ENCODE measurements at places on chromosomes 7 and 10.

DNA sequence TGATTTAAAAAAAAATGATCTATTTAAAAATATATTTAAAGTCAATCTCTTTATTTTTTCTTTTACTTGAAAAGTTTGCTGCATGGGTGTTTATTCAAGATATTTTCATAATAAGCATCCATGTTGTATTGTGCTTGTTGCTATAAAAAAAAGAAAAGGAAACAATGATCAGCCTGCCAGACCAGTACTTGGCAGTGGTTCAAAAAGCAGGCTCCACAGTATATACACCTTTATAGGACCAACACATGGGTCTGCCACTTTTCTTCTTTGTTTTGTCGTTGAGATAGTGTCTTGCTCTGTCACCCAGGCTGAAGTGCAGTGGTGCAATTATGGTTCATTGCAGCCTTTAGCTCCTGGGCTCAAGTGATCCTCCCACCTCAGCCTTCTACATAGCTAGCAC, 228.0 kb downstream of the TWIST1 start:
- DNase-seq = no peak

DNA sequence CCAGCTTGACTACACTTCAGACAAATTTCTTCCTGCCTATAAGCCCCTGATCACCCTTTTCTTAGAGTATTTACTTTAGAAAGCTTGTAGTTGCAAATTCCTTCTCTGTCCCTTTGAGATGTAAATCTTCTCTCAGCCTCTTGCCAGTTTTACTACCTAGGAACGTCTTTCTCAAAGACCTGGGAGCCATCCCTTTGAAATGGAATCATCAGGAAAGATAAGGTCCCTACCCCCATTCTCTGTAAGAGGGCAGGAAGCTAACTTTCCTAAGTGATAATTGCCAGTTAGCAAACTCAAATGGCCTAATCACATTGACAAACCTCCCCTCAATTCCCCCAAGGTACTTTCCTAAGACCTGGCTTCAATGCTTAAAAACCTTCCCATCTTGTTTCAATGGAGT, 304.5 kb downstream of the MDFIC start:
- DNase-seq = no peak

DNA sequence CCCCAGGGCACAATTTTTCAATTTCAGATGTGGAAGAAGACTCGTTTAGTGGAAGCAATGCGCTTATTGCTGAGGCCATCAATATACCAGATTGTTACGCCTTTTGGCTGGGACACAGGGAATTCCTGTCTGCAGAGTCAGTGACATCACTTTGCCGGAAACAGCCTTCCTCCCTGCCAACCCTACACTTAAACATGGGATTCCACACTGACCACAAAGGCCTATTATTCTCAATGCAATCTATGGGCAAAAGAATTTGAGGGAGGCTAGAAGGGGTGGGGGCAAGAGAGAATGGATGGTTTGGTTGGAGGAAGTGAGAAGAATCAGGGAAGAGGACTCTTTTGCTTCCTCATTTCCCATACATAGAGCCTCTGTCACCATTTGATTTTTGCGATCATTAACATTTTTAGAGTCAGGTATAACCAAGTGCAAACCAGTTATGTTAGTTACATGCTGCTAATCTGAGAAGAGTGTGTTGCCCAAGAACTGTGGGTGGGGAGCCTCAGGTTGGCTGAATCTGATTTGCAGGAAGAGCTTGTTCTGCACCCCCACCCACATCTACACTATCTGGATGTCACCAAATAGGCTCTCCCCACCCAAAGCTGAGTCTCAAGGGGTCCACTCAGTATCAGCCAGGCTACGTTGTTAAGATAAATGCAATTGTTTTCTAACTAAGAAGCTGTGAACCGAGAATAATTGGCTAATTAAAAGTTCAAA, 58.2 kb downstream of the ENTPD1 start:
- DNase-seq = peak; percentile 80

DNA sequence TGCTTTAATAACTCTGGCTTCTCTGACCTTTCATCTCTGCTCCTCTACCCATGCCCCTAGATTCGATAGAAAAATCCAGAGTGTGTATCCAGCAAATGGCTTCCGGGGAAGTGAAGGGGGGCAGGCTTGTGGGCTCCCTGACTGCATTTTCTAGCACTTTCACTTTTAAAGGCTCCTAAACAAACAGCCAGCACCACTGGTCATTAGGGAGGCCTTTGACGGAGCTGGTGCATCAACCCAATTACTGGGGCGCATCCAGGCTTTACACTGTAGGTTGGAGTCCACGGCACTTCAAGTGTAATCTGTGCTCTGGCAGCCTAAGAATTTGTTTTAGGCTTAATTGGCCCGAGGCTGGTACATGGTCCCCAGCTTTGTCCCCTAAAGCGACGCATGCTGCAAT, 291.9 kb downstream of the GFRA1 start:
- no peak for DNase-seq

DNA sequence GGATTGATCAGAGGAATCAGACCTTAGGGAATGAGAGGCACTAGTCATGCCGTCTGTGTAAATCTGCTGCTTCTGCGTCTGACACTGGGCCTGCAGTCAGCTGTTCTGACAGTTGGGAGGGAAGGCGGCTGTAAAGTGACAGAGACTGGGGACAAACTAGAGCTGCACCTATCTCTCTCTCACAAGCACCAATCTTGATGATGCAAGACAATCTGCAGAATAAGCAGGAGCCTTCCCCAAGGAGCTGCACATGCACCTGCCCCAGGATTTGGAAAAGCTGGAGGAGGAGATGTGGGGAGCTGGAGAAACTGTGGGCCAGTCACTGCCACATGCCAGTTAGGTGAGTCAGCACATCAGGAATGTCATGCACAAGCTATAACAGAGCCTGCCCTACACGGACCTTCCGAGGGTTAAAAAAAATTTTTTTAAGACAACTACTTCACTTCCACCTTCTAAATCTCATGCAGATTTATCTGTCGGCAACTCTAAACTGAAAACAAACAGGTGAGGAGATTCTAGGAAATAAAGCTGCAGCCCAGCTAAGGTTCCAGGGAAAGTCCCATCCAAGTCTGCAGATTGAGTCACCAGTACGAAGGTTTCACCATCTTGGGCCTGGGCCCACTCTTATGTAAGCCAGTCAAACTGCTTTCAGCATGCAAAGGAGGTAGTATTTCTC, 39.2 kb downstream of the ENO4 start:
- DNase-seq = peak; percentile 76

GRCh38 chr10:17092216-17092944, 37.2 kb downstream of the CUBN start:
- no peak for DNase-seq

- peak; percentile 17 for DNase-seq
Measured at GRCh38 chr10:78331391-78331922, 297.8 kb downstream of the RPS24 start.

GRCh38 chr7:112182749-112183148, 23.4 kb downstream of the DOCK4 start:
- no peak for DNase-seq

DNA sequence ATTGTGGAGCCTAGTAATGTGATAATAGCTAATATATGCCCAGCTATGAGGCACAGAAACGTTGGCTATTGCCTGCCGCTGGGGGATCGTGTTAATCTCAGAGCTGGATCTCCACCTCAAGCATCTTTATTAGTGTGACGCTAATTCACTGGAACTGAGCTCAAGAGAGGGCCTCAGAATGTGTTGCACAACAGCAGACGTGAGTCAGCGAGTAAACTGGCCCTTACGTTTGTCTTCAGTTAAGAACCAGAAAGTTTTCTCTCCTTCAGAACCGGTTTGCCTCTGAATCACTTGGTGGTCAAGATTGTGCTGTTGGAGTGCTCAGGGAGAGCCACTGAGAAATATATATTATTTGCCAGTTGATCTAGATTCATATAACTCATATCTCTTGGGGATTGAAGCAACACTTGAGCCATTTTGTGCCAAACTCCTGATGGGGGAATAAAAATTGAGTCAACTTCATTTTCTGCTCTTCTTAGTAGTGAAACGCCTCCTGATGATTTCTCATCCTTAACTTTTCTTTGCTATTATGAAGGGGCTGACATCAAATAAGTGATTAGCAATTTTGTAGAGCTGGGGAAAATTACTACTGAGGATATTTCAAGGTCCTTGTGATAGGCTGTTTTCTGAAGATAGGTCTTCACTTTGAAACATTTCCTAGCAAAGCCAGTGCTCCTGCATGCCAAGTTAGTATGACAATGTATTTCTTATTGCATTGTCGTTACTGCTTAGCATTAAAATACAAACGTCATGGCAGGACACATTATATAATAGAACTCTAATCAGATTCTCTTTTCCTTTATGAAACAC, 22.3 kb downstream of the BZW2 start:
- DNase-seq = peak; percentile 98

DNA sequence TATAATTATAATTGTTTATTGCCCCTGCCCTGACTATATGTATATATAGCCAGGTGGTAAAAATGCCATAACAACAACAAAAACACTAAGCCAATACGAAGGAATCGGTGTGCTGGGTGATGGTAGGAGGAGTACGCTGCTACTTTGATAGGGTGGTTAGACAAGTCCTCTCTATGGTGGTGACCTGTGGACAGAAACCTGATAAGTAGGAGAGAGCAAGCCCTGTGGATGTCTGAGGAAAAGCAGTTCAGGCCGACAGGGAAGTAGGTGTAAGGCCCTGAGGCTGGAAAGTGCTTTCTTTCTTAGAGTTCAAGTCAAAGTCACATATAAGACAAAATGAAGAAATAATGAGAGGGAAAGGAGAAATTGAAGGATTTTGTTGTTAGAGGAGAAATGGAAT, 823.8 kb upstream of the CELF2 start:
- DNase-seq = no peak

GRCh38 chr7:130276796-130277762, 10.4 kb downstream of the CPA2 start:
- DNase-seq = peak; percentile 65

GRCh38 chr7:76236224-76236623, 34.5 kb downstream of the SRRM3 start:
- DNase-seq = no peak

- DNase-seq = no peak
Measured at GRCh38 chr10:84329986-84330651, 1.7 kb downstream of the CCSER2 start.

DNA sequence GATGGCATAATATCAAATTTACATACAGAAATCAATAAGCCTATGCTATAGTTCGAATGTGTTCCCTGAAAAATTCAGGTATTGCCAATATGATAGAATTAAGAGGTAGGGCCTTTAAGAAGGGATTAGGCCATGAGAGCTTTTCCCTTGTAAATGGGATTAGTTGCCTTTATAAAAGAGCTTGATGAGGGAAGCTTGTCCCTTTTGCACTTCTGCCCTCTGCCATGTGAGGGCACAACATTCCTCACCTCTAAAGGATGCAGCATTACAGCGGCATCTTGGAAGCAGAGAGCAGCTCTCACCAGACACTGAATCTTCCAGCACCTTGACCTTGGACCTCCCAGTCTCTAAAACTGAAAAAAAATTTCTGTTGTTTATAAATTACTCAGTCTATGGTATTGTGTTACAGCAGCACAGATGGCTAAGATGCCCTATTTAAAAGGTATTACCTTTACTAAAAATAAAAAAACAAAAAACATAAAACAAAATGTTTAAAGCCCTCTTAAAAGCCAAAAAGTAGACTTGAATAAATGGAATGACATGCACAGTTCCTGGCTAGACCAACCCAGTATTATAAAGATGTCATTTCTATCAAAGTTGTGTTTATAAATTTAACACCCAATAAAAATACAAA, 909.6 kb downstream of the REEP3 start:
- DNase-seq = no peak
